ENCODE measurements at places on chromosomes 1 and 21. TPM values are rescaled to one million over a fixed set of nuclear protein-coding genes. Genes with fewer than 3 reads are reported as not detected.

- no peak for DNase-seq
These were observed 131.0 kb downstream of the ROR1 start for GRCh38 chr1:63904826-63905225.

DNA sequence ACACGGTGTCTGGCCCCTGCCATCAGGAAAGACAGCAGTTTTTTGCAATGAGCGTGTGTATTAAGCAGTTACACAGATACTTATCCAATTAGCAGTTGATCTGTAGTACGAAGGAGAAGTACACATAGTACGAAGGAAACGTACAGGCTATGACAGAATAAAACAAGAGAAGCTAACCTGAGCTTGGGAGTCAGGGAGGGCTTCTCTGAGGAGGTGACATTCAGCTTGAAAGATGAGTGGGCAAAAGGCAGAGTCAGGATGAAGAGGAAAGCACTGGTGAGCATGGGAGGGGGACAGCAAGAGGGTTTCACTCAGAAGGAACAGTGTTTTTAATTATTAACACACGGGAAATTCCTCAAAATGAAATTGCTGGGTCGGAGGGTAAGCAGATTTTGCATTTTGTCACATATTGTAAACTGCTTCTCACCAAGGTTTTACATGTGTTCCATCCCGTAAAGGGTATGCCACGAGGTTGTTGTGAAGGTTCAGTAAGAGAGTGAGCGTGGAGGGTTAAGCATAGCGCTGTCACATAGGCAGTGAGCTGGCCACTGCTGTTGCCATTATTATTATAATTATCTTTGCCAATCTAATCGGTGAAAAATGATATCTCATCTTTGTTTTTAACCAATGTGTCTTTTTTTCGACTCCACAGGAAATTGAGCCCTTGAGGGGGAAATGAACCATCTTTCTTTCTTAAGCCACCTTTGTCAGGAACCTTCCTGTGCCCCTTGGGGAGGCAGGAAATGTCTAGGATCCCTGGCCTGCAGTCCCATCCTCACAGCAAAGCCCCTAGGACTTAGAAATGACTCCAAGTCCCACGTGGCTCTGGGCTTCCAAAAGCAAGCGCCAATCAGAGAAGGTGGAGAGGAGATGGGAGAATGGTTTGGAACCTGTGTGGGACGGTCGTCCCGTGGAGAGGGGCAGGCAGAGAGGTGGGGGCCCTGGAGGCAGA lies 47.3 kb upstream of the POU3F1 start:
- no peak for DNase-seq

GRCh38 chr1:217333939-217334338 lies 297.0 kb downstream of the GPATCH2 start:
- DNase-seq = peak; percentile 57

DNA sequence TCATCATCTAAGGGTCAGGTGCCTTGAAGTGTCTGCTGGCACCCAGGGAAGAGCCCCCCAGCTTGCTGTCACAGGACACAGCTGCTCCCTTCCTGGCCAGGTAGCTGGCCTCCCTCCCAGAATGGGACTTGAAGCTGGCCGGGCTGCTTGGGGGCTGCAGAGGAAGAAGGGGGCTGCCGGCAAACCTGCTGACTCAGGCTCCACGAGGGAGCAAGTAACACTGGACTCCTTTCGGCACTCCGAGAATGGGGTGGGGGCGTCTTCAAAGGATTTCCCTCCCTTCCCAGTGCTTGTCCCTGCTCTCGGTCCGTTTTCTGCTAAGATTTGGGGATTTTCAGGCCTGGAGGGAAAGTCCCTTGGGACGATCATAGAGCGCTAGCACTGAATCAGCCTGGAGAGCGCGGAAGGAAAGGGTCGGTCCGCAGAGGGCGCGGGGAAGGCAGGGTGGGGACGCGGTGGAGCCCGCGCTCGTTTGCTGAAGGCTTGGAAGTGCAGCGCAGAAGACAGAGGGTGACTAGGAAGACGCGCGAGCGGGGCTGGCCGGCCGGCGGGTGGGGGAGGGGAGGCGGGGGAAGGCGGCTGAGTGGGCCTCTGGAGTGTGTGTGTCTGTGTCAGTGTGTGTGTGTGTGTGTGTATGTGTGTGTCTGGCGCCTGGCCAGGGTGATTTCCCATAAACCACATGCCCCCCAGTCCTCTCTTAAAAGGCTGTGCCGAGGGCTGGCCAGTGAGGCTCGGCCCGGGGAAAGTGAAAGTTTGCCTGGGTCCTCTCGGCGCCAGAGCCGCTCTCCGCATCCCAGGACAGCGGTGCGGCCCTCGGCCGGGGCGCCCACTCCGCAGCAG lies at the start of gene CSF1:
Gene CSF1, plus strand, starts transcription at position 727 of the 840 bp plus-strand sequence. CDS start 175 bp downstream, outside the sequence.
- DNase-seq = peak; percentile 60

DNA sequence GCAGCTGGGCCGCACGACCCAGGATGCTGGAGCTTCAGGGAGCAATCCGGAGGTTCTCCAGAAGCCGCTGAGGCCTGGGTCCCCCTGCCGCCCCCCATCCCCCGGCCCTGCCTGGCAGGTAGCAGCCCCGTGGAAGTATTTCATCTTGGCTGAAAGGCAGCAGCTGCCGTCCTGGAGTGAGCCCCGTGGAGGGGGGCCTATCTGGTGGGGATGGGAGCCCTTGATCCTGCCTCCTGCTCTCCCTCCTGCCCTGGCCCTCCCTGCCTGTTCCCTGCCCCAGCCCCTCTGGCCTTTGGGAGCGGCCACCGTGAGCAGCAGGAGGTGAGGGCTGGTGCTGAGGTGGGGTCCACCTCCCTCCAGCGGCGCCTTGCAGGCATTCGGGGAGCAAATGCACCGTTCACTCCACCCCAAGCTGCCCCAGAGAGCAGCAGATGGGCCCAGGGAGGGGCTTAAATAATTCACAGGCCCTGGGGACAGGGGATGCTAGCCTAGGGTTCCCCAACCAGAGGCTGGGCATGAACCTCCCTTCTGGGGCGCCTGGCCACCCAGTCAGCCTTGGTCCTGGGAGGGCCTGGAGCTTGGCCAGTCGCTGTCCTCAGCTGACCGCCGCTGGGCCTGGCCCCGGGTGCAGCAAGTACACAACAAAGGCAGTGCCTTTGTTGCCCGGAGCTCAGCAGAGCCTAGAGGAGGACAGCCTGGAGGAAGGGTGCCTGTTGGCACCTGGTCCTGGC lies 23.7 kb upstream of the PLCH2 start:
- no peak for DNase-seq

GRCh38 chr1:36248250-36248894 lies 24.1 kb downstream of the THRAP3 start:
- no peak for DNase-seq

DNA sequence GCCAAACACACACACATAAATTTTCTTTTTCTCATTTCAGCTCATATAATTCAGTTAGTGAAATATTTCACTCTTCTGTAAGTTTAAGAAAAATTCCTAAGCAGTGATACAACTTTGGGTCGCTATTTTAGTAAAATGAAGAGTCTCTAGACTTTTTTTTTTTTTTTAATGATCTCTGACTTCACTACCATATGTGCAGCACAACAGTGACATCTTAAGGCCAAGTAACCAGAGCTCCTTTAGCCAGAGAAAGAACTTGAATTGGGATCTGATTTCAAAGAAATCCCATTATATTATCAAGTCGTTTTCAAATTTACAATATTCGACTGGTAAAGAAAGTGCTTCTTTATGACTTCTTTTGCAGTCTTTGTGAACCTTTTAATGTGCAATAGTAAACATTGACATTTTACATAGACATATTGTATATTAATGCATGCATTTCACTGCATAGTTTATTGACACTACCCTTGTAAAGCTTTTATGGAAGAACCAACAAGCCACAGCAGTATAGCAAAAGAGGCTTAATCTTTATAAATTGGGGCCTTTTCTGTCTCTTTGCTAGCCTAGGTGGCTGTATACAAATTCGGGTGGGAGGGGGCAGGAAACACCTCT lies 62.2 kb downstream of the LRRC40 start:
- no peak for DNase-seq

GRCh38 chr1:204073837-204074273 lies 940 bp downstream of the SOX13 start:
- no peak for DNase-seq

DNA sequence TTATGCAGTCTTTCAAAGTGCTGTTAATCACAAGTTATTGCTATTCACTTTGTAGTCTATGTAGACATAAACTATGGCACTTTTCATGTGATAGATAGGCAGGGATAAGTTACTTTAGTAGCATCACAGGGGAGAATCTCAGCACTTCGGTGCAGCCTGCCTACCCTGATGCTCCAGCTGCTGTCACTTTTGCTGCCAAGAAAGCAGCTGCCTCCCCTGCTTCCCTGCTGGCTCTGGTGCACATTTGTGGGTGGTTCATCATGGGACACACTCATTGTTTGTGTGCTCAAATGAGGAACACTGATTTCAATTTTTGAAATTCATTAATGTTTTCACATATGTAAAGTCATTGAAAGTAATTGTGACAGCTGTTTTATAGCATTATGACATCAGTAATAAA lies 272.6 kb downstream of the S1PR1 start:
- peak; percentile 30 for DNase-seq

GRCh38 chr1:28902738-28903137 lies 11.6 kb upstream of the EPB41 start:
- no peak for DNase-seq

DNA sequence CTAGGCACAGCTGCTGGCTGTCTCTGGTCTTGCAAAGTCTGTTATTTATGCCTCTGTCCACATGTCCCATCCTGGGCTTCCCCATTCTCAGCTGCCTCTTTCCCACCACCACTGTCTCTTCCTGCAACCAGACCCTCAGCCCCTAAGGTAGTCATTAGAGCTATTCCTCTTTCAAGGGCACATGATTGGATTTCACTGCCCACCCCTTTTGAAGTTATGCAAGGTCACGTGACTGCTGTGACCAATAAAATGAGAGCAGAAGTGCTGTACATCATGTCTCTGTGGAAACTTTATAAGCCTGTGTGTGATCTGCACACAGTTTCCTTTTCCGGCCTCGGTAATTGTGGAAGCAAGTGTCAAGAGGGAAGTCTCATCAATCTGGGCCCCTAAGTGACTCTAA lies 136.6 kb upstream of the HMGB4 start:
- DNase-seq = no peak

DNA sequence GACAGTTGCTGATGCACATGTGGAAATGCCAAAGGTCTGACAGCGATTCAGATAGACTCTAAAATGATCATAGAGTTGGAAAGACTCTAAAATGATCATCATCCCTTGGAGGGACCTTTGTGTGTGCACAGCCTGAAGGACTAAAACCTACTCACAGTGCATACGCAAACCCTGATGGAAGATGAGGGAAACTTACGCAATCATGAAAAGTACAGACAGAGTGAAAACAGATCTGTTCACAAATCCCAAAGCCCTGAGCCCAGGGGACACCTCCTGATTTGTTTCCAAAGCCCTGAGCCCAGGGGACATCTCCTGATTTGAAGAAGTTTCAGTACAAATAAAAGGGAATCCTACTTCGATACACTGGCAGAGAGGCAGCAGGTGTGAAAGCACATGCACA lies 79.3 kb upstream of the PROX1 start:
- no peak for DNase-seq

GRCh38 chr1:111729946-111730681 lies 9.1 kb downstream of the INKA2 start:
- no peak for DNase-seq

DNA sequence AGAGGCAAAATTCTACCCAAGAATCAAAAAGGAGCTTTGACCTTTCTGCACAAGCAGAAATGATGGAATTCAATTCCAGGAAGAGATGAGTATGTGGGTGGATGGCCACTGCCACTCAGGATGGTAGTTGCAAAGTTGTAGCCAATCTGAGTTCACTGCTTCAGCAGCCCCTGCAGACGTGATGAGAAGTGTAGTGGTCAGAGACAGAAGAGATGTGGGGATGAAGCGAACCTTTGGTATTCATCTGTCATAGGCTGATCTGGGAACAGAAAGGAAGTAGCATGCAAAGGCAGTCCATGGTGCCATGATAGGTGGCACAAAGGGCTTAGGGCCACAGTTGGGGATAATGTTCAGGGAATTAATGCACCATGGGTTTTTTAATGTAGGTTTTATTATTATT lies 81.1 kb upstream of the PGBD5 start:
- no peak for DNase-seq

GRCh38 chr1:154179946-154180687 lies 11.8 kb downstream of the TPM3 start:
- DNase-seq = no peak

DNA sequence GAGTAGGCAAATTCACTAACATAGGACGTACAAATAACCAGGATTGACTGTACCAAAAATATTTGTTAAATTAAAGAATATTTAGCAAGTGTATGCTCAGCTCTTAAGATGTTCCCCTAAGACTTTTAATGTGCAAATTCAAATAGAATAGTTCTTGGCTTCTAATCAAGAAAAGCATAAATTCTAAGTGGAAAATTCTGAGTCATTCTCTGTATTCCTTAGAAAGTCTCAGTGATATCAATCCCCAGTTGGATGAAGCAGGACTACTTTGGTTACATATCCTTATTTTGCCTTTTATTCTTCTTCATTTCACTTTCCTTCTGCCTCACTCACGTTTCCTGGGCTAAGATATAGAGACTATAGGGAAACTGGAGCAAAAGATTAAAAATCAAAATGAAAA lies 130.2 kb downstream of the IFI44 start:
- no peak for DNase-seq

DNA sequence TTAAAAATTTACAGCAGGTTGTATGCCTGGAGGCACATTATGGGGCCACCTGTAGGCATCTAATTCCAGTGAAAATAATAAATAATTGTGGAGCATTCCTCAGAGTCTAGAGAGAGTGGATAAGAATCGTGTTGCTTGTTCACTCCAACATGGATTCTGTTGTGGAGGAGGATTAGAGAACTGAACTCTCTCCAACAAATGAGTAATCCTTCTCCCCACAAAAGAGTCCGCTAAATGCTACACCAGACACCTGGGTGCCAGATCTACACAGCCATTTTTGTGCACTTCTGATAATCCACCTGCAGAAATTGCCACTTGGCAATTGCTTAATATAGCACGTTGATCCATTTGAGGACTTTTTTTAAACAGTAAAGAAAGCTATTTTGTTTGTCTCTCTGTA lies 113.7 kb upstream of the DPYD start:
- no peak for DNase-seq

DNA sequence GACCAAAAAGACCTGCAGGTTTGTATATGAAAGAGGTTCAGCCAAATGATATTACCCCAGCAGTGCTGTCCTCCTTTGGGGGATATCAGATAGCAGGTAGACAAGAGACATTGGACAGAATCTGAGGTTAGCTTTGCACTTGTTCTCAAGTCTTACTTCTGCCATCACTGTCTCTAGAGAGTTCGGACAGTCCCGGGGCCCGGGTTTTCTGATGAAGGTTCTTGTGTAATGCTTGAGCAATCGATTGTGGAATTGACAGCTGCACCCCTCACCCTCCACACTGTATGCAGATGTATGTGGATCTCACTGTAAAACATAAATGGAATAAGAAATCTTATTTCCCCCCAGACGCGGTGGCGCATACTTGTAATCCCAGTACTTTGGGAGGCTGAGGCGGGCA lies 56.2 kb upstream of the MORC3 start:
- no peak for DNase-seq

Gene SERTAD4
- total RNA-seq = 1.5 TPM

Gene PLEKHN1
- total RNA-seq = 0.29 TPM

Gene FCRL2
- total RNA-seq = not detected

Gene GSTM1
- total RNA-seq = not detected

Gene C1orf141
- total RNA-seq = not detected

Gene FAM177B
- not detected for total RNA-seq

Gene NR0B2
- not detected for total RNA-seq

Gene QSOX1
- total RNA-seq = 46.1 TPM

Gene TNNI3K
- total RNA-seq = not detected

Gene IL20
- total RNA-seq = not detected

Measured in glutamatergic neuron (in vitro differentiated cells).